PC-3 (cell line): ENCODE measurements at places on chromosomes 12 and 14. TPM values are rescaled to one million over a fixed set of nuclear protein-coding genes. Genes with fewer than 3 reads are reported as not detected.
A peak's percentile ranks its signal among the peaks of the same experiment; 100 is the strongest.

GRCh38 chr12:9240776-9241175 lies 32.6 kb upstream of the PZP start:
- H3K4me1 ChIP-seq, result no peaks in the 10 kb centered on the region
- peaks cover 43% of the 10 kb centered on the region for H3K27me3 ChIP-seq
- H3K4me3 ChIP-seq, result no peak overlapping the region
- no peak overlapping the region for H3K27ac ChIP-seq
- H3K36me3 ChIP-seq, result no peaks in the 10 kb centered on the region
- DNase-seq, result no peak

DNA sequence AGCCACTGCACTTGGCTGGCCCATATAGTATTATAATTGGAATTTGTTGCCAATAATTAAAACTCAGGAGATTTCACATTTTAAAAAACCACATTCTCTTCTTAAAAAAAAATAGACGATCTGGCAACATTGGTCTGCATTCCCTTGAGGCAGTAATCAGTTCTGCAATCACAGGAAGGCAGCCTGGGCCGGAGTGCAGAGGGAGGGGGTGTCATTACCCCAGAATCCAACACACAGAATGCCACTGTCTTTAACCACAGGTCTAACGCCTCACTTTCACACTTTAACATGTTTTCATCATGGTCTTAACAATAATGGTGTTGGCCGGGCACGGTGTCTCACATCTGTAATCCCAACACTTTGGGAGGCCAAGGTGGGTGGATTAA lies 100.1 kb downstream of the SCARB1 start:
- peaks cover 2% of the 10 kb centered on the region for H3K4me1 ChIP-seq
- no peak overlapping the region for H3K4me3 ChIP-seq
- no peaks in the 10 kb centered on the region for H3K27me3 ChIP-seq
- no peaks in the 10 kb centered on the region for H3K36me3 ChIP-seq
- DNase-seq, result no peak

GRCh38 chr12:6204533-6205143 lies 4.4 kb downstream of the CD9 start:
- peaks cover 5% of the 10 kb centered on the region; the same call in 1 of the 2 replicates for H3K36me3 ChIP-seq
- H3K27ac ChIP-seq, result no peak overlapping the region
- no peaks in the 10 kb centered on the region for H3K27me3 ChIP-seq

- H3K36me3 ChIP-seq, result peaks cover 11% of the 10 kb centered on the region; the same call in 1 of the 2 replicates
- H3K27ac ChIP-seq, result no peak overlapping the region
- H3K27me3 ChIP-seq, result no peaks in the 10 kb centered on the region
- no peaks in the 10 kb centered on the region for H3K4me1 ChIP-seq
- DNase-seq, result no peak
Measured at GRCh38 chr12:63941879-63942278, 97.4 kb downstream of the SRGAP1 start.

GRCh38 chr12:1491983-1492697 lies 102.2 kb downstream of the FBXL14 start:
- no peak overlapping the region for H3K27ac ChIP-seq
- H3K4me3 ChIP-seq, result no peak overlapping the region
- no peaks in the 10 kb centered on the region for H3K27me3 ChIP-seq
- no peaks in the 10 kb centered on the region for H3K36me3 ChIP-seq

The SLC25A47 gene
- 0.07 TPM in 1 of 2 replicates, not detected in the other for total RNA-seq

DNA sequence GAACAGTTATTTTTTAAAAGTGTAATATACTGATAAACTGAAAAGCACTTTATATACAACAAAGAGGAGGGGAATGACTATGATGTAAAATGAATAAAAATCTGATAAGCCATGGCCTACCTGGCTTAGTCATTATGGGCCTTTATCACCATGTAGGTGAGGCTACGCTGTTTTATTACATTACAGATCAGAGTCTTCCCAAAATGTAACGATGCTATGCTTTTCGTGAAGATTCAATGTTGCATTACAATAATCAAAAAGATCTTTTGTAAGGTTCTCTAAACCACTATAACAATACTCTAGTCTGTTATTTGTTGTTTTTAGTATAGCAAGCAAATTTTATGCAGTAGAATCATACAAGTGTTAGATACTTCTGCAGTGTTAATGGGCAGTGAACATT lies 34.2 kb downstream of the ARID4A start:
- H3K4me1 ChIP-seq, result peaks cover 6% of the 10 kb centered on the region; the same call in 1 of the 2 replicates
- no peak overlapping the region for H3K4me3 ChIP-seq
- no peak for DNase-seq
- H3K36me3 ChIP-seq, result peaks cover 34% of the 10 kb centered on the region

GRCh38 chr14:22370084-22370847 lies 218.8 kb downstream of the DAD1 start:
- no peak overlapping the region for H3K4me3 ChIP-seq
- H3K27ac ChIP-seq, result peak overlapping the region; percentile 50
- peak; percentile 97 for DNase-seq

The NINJ2 gene
- not detected in 2 replicates for total RNA-seq

DNA sequence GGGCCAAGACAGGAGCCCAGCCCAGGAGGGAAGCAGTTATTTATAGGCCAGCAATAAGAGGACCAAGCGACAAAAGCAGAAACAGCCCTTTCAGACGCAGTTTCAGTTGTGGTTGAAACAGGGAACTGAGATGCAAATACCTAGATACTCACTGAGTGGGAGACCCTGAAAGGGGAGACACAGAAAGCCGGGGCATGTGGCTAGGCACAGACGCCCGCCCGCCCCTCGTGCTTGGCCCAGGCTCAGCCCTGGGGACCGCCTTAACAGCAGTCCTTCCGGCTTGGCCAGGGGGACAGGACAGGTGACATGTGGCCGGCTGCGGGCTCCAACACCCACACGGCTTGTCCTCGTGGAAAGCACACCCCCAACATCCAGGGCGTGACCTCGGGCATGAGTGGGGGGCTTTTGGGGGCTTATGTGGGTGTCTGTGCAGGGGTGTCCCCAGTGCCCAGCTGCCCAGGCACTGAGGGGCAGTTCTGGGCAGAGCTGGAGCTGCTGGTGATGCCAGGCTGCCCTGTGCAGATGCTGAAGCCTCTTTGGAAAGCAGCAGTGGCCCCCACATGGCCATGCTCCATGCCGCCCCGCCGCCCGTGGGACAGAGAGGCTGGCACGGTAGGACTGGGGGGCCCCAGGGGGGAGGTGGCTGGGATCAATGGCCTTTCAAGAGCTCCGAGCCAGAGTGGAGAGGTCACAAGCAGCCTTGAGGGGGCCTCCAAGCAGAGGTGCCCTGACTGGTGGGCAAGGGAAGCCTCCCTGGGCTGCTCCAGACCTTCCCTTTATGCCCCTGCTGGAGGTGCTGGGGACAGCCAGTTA lies 2.1 kb downstream of the PLD4 start:
- H3K36me3 ChIP-seq, result no peaks in the 10 kb centered on the region
- H3K4me3 ChIP-seq, result no peak overlapping the region
- no peak for DNase-seq
- no peaks in the 10 kb centered on the region for H3K27me3 ChIP-seq
- H3K4me1 ChIP-seq, result no peaks in the 10 kb centered on the region

DNA sequence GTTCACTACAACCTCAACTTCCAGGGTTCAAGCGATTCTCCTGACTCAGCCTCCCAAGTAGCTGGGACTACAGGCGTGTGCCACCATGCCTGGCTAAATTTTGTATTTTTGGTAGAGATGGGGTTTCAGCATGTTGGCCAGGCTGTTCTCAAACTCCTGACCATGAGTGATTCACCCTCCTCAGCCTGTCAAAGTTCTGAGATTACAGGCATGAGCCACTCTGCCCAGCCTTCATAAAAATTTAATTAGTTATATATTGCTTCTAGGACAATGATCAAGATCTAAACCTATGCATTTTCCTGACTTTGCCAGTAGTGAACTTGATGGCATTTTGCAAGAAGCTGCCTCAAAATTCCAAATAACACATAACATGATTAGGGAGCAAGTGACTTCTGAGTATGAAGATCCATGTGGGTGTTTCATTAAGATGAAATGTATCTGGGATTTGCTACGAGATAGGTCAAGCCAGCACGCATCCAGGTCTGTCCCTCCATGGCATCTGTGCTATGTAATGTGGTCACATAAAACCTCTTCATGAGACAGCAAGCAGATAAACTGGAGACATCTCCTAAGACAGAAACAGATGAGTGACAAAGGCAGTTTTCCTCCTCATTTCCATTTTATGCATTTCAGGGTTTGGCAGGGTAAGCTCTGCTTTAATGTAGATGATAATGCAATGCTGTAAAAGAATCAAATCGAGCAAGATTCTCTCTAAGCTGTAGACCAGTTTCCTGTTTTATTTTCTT lies 319.4 kb upstream of the ATP2B1 start:
- H3K27me3 ChIP-seq, result no peaks in the 10 kb centered on the region
- H3K36me3 ChIP-seq, result no peaks in the 10 kb centered on the region
- DNase-seq, result no peak
- no peak overlapping the region for H3K4me3 ChIP-seq
- peaks cover 22% of the 10 kb centered on the region for H3K4me1 ChIP-seq

DNA sequence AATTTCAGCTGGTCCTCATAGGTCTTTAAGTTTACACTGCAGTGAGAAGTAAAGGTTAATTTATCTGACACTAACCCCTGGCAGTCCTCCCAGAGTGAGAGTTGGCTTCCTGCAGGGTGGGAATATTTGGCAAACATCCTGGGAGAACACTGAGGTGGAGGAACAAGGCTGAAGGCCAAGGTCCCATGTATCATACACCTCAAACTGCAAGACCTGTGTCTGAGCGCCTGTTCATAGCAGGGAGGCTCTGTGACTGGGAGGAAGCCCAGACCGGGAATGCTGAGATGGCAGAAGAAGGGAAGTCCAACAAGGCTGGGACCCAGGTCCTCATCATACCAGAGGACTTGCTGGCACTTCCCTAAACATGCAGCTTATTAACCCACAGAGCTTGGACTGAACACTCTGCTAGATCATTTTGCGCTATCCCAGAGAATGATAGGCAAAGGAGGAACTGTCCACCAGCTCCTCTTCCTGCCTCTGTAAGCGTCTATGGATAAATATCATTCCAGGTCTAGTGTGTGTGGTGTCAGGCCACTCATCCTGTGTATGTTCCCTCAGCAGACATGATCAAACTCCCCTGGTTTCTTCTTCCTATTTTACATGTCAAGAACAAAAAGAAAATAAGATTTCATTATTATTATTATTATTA lies 199.6 kb upstream of the CNOT2 start:
- H3K27ac ChIP-seq, result no peak overlapping the region
- no peaks in the 10 kb centered on the region for H3K36me3 ChIP-seq
- no peak overlapping the region for H3K4me3 ChIP-seq
- DNase-seq, result peak; percentile 12
- no peaks in the 10 kb centered on the region for H3K27me3 ChIP-seq

GRCh38 chr12:102951841-102952240 lies 5.6 kb upstream of the ASCL1 start:
- H3K4me3 ChIP-seq, result no peak overlapping the region
- H3K27me3 ChIP-seq, result peaks cover 51% of the 10 kb centered on the region
- DNase-seq, result no peak
- H3K4me1 ChIP-seq, result no peaks in the 10 kb centered on the region
- no peaks in the 10 kb centered on the region for H3K36me3 ChIP-seq

- H3K4me3 ChIP-seq, result no peak overlapping the region
- no peak for DNase-seq
- H3K27ac ChIP-seq, result no peak overlapping the region
- no peaks in the 10 kb centered on the region for H3K4me1 ChIP-seq
- H3K27me3 ChIP-seq, result no peaks in the 10 kb centered on the region
Measured at GRCh38 chr14:46352844-46353243, 298.7 kb downstream of the RPL10L start.

DNA sequence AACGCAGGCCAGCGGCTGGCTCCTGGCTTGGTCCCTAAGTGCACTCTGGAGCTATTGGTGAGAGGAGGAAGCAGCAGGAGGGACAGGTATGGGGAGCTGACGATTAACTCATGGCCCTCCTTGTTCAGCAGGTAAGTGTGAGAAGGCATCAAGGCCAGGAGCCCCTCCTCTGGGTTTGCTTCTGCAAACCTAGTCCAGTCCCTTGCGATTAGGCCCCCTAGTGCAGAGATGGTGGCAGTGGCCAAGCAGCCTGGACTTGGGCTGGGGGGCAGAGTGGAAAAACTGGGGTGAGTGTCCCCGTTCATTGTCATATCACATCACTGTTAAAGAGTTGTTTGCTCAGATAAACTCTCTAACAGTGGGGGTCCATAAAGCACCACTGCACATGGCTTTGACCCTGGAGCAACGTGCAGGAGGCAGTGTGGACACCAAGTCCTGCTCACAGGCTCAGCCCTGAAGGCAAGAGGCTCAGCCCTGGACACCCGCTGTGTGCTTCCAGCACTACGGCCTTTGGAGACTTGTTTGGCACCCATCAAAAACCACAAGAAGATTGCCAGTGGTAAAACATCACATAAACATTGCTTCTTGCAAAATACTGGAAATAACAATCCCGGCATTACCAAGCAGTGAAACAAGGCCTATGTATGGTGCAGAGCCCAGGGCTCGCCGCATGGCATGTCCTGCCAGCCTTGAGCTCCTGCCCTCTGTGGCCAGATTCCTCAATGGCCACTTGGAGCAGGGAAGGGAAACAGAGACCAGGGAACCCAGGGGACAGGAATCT lies 184.3 kb upstream of the RTL1 start:
- no peak overlapping the region for H3K27ac ChIP-seq
- H3K36me3 ChIP-seq, result no peaks in the 10 kb centered on the region
- no peaks in the 10 kb centered on the region for H3K4me1 ChIP-seq
- H3K4me3 ChIP-seq, result no peak overlapping the region
- DNase-seq, result no peak

DNA sequence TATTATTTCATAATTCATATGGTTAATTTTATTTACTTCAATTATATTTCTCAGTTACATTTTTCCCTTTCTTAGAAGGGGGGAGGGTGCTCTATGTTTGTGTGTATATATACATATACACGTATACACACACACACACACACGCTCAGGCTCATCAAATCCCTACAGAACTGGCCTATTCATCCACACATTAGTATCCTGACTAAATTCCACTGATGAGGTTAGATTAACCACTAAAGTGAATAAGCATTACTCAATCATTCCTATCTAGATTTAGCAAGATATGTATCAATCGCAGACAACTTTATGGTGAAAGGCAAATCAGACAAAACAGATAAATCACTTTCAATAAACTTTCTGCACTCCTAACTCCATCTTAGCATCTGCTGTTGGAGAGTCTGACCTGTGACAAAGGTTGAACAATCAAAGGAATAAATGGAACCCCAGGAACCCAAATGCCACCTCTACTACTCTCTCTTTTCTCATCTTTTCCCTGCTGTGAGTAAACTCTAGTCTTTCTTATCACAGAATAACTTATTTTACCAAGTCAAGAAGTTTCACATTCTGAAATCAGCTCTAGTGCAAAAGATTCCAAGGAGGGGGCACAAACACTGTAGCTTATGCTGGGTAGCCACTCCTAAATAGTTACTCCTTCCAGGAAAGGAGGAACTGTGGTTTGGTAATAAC lies 67.6 kb downstream of the RALGAPA1 start:
- H3K27me3 ChIP-seq, result no peaks in the 10 kb centered on the region
- H3K36me3 ChIP-seq, result peaks cover 7% of the 10 kb centered on the region; the same call in 1 of the 2 replicates
- no peaks in the 10 kb centered on the region for H3K4me1 ChIP-seq
- H3K27ac ChIP-seq, result no peak overlapping the region

GRCh38 chr14:42112108-42112507 lies 505.4 kb downstream of the LRFN5 start:
- H3K4me1 ChIP-seq, result peaks cover 17% of the 10 kb centered on the region
- peak; percentile 66 for DNase-seq

GRCh38 chr14:80776186-80776585 lies 165.4 kb downstream of the CEP128 start:
- no peaks in the 10 kb centered on the region for H3K27me3 ChIP-seq
- no peak for DNase-seq
- H3K27ac ChIP-seq, result no peak overlapping the region
- H3K36me3 ChIP-seq, result no peaks in the 10 kb centered on the region
- peaks cover 1% of the 10 kb centered on the region for H3K4me1 ChIP-seq

- no peaks in the 10 kb centered on the region for H3K36me3 ChIP-seq
- no peaks in the 10 kb centered on the region for H3K27me3 ChIP-seq
- H3K4me1 ChIP-seq, result peaks cover 5% of the 10 kb centered on the region; the same call in 1 of the 2 replicates
Measured at GRCh38 chr12:51926064-51926632, 18.8 kb downstream of the ACVRL1 start.
